ENCODE measurements at places on chromosomes 11 and 22.
A peak's percentile ranks its signal among the peaks of the same experiment; 100 is the strongest.

GRCh38 chr11:118604566-118604965 lies 2.8 kb upstream of the PHLDB1 start:
- H3K27ac ChIP-seq = no peak overlapping the region
- H3K4me3 ChIP-seq = no peak overlapping the region
- H3K4me1 ChIP-seq = peaks cover 14% of the 10 kb centered on the region
- no peaks in the 10 kb centered on the region for H3K27me3 ChIP-seq
- no peak for DNase-seq
- no peaks in the 10 kb centered on the region for H3K36me3 ChIP-seq

DNA sequence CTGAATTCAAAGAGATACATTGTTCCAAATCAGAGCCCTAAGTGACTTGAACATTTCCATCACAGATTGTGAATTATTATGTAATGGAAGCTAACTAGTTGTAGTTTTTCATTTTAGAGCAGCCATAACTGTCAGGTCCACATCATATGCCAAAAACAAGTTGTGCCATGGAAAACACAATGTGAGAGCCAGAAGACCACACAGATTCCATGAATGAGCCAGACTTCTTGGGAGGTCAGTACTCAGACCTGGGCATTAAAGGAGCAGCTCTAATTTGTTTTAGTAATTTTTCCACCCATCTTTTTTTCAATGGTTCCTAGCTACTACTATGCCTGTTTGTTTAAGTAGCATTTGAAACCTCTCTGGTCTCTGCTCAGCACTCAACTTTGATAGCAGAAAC lies 279.4 kb downstream of the FAT3 start:
- H3K4me1 ChIP-seq = no peaks in the 10 kb centered on the region

GRCh38 chr22:32676191-32676590 lies 125.3 kb upstream of the TIMP3 start:
- H3K27ac ChIP-seq = no peak overlapping the region
- no peak for DNase-seq
- no peak overlapping the region for H3K4me3 ChIP-seq
- peaks cover 7% of the 10 kb centered on the region for H3K27me3 ChIP-seq

DNA sequence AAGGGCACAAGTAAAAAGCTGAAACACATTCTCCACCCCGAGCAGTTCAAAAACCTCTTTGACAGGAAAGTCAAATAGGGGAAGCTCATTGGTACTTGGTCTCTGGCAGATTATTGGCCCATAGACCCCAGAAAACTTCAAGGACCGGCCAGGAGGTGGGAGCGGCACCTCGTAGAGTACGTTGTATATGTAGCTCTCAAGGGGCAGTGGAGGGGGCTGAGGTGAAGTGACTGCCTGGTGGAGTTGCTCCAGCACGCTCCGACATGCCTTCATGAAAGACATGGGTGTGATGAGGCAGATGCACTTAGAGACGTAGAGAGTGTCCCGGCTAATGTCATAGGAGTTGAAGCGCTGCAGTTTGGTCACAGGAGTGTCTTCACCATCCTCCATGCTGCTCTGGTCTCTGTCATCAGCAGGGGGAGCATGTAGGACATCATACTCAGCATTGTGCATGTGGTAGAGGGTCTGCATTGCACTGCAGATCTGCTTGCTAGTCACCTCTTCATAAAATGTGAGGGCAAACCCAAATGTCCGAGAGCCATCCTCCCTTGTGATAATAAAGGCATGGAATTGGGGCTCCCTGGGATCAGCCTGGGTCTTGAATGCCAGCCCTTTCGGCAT lies 61.3 kb downstream of the DENND5A start:
- H3K4me3 ChIP-seq = no peak overlapping the region
- peaks cover 13% of the 10 kb centered on the region for H3K4me1 ChIP-seq
- H3K27ac ChIP-seq = no peak overlapping the region

DNA sequence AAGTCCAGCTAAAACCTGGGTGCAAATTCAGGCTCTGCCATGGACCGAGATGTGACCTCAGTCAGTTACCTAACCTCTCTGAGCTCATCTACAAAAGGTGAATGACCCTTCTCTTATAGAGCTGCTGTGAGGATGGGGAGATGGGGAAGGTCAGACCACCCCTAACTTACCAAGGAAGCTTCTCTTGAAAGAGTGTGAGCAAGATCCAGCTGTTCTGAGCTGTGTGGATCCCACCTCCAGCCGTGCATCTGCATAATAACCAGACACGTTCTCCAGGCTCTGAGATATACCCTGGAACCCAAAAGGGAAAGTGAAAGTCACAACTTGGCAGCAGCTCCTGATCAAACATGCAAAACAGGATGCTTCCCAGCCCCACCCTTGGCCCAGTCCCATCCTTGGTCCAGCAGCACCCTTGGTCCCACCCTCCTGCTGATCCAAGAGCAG lies at the start of gene APOL3:
Gene APOL3 (minus strand): TSS at position 257 of the 444 bp plus-strand sequence. CDS start 11,700 bp downstream, outside the sequence.
- no peaks in the 10 kb centered on the region for H3K27me3 ChIP-seq
- peaks cover 14% of the 10 kb centered on the region for H3K36me3 ChIP-seq
- H3K27ac ChIP-seq = peak within 1 kb of the TSS; percentile 98
- DNase-seq = peak; percentile 64

- H3K27ac ChIP-seq = no peak overlapping the region
- no peak overlapping the region for H3K4me3 ChIP-seq
- H3K4me1 ChIP-seq = peaks cover 35% of the 10 kb centered on the region
- peak; percentile 58 for DNase-seq
- H3K27me3 ChIP-seq = peaks cover 5% of the 10 kb centered on the region
These were observed 1.4 kb downstream of the USP47 start for GRCh38 chr11:11843211-11843621.

DNA sequence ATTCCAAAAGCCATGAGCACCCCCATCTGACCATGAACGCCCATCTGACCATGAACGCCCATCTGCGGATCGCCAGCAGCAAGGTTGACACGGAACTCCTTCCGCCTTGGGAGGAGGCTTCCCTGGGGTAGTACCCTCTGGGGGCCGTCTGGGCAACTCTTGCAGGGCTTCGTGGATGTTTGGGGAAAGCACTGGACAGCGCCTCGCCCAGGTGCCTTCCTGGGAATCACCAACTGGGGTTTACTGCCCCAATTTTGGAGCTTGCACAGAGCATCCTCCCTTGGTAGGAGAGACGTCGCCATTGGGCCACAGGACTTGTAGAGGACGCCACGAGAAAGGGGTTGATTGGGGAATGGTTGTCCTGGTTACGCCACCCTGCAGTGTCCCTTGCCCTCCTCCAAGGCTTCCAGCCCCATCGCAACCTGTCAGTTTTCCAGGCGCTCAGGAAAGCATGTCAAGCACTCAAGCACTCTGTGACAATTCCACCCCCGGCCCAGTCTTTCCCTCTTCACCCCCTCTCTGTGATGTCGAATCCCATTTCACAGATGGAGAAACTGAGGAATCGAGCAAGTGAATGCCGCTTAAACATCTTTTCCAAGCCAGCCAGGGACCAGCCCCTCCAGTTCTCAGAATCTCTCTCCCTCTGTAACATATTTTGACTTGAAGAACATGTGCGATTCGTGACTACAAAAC lies 914 bp upstream of the PRDM11 start:
- peak overlapping the region; percentile 94 for H3K27ac ChIP-seq
- H3K36me3 ChIP-seq = no peaks in the 10 kb centered on the region
- no peak for DNase-seq
- H3K4me1 ChIP-seq = peaks cover 18% of the 10 kb centered on the region
- peak overlapping the region; percentile 96 for H3K4me3 ChIP-seq

DNA sequence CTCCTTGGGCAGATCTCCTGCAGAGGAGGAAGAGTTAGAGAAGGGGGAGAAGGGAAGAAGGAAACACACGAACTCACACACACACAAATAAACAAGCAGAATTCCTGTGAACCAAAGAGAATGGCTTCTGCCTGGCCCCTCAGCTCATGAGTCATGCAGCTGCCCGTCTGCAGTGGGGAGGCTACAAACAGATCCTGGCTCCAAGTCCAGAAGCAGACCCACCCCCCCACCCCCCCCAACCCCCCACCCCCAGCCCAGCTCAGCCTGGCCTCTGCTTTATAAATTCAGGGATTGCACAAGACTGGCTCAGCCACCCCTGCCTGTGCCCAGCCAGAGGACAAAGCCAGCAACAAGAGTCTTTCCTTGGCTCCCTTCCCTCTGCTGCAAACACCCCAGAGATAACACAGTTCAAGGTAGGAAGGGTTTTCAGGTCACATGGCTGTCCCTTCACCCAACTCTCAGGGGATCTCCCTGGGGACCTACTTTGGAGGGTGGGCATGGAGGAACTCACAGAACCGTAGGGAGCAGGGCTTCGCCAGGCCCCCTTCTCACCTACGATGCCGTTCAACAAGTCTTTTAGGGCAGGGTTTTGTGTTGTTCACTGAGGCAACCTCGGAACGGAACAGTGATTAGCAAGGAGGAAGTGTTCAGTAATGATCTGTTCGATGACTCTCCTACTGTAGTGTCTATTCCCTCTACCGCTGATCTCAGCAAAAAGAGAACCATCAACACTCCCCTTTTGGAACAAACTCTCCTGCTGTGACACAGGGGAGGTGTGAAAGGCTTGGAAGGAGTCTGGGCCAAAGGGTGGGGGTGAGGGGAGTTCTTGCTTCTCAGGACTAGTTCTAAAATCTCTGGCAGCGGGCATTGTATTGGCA lies 35.5 kb downstream of the RPL27A start:
- H3K4me1 ChIP-seq = peaks cover 9% of the 10 kb centered on the region
- H3K36me3 ChIP-seq = no peaks in the 10 kb centered on the region
- no peak overlapping the region for H3K27ac ChIP-seq
- no peak overlapping the region for H3K4me3 ChIP-seq
- no peak for DNase-seq

DNA sequence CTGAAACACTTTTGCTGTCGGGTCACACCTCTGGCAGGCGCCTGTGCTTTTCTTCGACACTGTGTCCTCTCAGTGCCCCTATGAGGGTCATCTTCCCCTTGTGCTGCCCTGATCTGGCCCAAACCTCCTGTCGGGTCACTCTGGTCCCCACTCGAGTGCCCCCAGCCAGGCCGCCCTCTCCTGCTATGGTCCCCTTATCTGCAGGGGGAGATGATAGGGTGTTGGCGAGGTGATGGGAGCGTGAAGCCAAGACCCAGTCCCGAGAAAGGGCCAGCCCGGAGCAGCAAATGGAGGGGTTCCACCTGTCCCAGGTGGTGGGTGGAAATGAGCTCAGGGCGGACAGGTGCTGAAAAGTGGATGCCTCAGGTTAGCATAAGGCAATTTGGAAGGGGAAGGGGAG lies 9.7 kb downstream of the NADSYN1 start:
- H3K27me3 ChIP-seq = no peaks in the 10 kb centered on the region
- DNase-seq = no peak
- H3K4me1 ChIP-seq = peaks cover 9% of the 10 kb centered on the region
- no peak overlapping the region for H3K4me3 ChIP-seq
- no peak overlapping the region for H3K27ac ChIP-seq

GRCh38 chr11:86621854-86622253 lies 50.6 kb downstream of the ME3 start:
- H3K4me1 ChIP-seq = no peaks in the 10 kb centered on the region
- no peak overlapping the region for H3K27ac ChIP-seq
- no peaks in the 10 kb centered on the region for H3K36me3 ChIP-seq
- H3K27me3 ChIP-seq = no peaks in the 10 kb centered on the region
- no peak for DNase-seq

- no peak overlapping the region for H3K27ac ChIP-seq
- DNase-seq = no peak
- H3K4me1 ChIP-seq = no peaks in the 10 kb centered on the region
These were observed 821.3 kb downstream of the BRD1 start for GRCh38 chr22:49006207-49007012.

All from naive thymus-derived CD8-positive, alpha-beta T cell (primary cell).